ENCODE measurements at places on chromosomes 12 and 14.

DNA sequence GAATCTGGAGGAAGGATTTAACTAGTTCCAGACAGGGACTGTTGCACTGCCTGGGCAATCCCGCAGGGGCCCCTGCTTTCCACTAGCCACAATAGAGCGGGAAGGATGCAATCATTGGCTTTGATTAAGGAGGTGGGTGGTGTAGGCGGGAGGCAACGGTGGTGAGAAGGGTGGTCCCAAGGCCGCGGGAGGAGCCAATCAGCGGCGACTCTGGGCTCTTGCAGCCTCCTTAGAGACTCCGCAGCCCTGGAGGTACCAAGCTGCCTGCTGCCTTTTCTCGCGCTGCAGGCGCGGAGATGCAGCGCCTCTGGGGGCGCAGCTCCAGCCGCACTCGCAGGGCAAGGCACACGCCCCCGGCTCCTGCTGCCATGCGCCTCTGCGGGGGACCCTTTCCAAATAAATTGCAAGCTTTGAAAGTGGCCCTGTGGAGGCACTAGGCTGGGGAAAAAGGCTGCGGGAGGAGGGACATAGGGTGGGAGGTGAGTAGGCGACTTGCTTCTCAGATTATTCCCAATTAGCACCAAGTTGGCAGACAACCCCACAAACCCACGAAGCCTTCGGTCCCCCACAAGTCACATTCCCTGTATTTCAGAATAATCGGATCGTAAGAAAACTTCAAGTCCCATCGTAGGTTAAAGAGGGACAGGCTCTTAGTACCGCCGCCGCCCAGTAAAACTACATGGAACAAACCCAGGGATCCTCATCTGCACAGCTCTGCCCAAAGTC, 858 bp upstream of the KCNA1 start:
- no peak for DNase-seq

DNA sequence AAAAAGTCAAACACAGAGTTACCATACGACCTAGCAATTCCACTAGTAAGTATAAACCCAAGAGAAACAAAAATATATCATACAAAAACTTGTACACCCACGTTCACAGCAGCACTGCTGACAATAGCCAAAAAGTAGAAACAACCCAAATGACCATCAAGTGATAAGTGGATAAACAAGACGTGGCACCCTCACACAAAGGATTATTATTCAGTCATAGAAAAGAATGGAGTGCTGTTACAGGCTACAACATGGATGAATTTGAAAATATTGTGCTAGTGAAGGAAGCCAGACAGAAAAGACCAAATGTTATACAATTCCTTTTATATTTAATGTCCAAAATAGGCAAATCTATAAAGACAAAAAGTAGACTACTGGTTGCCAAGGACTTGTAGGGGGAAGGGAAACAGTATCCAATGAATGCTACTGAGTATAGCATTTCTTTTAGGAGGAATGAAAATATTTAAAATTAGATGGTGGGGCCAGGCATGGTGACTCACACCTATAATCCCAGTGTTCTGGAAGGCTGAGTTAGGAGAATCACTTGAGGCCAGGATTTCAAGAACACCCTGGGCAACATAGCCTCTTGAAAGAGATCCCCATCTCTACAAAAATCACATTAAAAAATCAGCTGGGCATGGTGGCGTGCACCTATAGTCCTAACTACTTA, 41.9 kb downstream of the SPTLC2 start:
- DNase-seq: no peak

GRCh38 chr12:1369938-1370500, 224.4 kb downstream of the FBXL14 start:
- DNase-seq: no peak

GRCh38 chr12:30739020-30739419, 15.7 kb downstream of the CAPRIN2 start:
- no peak for DNase-seq

DNA sequence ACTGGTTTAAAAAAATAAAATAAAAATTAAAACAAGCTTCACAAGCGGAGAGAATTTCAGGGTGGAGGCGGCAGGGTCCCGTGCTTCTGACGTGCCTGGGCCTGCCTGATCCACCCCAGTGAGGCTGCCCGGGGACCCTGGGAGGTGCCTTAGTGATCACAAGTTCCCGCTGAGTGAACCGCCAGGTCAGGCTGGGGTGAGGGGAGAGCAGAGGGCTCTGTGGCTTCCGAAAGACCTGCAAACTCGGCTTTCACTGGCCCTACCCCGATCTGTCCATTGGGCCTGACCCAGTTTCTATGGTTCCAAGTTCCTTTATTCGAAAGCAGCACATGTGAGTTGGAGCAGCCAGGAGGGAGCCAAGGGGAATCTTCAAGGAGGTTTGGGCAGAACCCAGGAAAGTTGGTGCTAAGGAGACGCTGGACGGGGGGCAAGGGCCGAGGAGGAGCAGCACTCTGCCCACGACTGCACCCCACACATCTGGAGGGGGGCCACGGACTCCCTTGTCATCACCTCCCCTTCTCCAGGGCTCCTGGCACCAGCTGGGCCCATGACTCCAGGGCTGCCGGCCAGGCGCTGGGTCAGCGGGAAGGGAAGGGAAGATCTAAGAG, 12.9 kb downstream of the MMP14 start:
- no peak for DNase-seq

- no peak for DNase-seq
Measured at GRCh38 chr12:23204933-23205778, 580.2 kb downstream of the ETNK1 start.

GRCh38 chr14:28515571-28515970, 251.0 kb upstream of the FOXG1 start:
- DNase-seq: no peak

- DNase-seq: no peak
Measured at GRCh38 chr14:67704484-67705089, 2.9 kb downstream of the RDH12 start.

DNA sequence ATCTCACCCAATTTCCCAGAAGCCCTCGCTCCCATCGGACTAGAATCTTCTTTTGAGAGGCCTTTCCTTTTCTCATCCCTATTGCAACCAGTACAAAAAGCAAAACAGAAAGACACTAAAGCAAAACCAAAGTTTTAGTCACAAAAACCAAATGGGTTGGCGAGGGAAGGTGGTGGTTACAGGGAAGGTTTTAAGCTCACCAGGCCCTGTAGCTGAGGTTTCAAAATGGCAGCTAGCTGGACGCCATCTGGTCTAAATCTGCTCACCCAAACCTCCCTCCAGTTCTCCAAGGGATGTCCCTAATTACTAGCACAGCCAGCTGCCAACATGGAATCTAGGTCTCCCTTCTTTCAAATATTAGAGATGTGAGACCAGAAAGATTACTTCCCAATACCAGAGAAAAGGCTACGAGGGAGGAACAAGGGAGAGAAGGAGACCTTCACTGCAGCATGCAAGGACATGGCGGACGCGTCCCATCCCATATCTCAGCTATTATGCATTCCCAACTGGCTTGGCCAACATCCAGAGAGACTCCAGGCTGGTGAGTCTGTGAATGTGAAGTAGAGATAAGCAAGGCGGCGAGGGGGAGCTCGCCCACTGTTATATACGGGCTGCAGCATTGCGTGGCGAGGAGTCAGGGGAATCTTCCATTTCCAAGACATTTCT, 70.8 kb downstream of the DPF3 start:
- no peak for DNase-seq

- DNase-seq: no peak
Measured at GRCh38 chr12:97560786-97561618, 98.4 kb downstream of the RMST start.

- DNase-seq: no peak
Measured at GRCh38 chr12:99153293-99153692, 494.3 kb upstream of the GARIN6 start.

GRCh38 chr12:9243999-9244649, 35.9 kb upstream of the PZP start:
- DNase-seq: no peak

- DNase-seq: no peak
Measured at GRCh38 chr14:75467763-75468162, 39.9 kb downstream of the JDP2 start.

DNA sequence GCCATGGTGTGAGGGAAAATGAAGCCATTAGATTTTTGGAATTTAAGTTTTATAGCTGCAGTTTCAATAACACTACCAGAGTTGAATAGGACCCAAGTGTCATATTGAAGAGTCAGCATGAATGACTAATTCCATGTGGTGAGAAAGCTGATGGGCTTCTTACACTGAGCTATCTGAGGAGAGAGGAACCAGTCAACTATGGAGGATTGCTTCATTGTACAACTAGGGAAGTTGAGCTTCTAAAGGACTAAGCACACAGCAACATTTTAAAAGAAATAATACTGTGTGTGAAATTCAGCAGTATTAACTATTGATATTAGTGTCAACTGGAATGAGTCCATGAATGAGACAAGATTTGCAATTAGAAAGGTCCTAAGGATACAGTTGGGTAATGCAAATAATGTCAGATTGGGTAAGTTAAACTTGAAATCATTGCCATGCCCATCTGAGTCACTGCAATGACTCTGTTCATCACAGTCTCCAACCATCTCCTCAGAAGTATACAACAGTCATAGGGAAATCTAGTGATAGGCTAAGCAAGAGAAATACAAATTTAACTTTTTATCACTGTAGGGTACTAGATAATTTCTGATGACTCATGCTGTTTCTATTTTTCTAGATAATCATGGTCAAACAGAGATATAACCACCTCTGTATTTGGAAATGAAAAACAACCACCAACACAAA, 394.2 kb downstream of the FSCB start:
- no peak for DNase-seq

Data from stimulated activated CD4-positive, alpha-beta T cell treated with anti-CD3 and anti-CD28 coated beads, TNF-alpha, amount 100 ng/mL, for 24 hours (primary cell).